Stimulated activated CD4-positive, alpha-beta T cell treated with anti-CD3 and anti-CD28 coated beads, Interleukin-15, amount 100 ng/mL, for 1 hour (primary cell): ENCODE measurements at places on chromosomes 12 and 14.
A peak's percentile ranks its signal among the peaks of the same experiment; 100 is the strongest.

DNA sequence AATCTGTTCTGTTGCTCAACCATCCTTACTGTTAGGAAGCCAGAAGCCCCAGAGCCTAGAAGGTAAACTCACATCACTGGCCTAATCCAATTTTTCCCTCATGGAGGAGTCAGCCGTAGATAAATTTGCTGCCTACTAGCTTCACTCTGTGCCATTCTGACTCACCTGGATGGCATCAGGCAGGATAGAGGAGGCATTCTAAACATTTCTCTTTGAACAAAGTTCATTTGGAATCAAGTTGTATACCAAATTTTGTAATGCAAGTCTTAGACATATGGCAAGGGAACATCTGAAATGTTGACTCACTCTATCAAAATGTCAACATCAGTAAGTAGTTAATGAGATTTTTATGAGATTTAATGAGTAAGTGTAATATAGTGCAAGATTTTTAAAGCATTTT lies 13.6 kb upstream of the TBC1D30 start:
- no peak for DNase-seq

DNA sequence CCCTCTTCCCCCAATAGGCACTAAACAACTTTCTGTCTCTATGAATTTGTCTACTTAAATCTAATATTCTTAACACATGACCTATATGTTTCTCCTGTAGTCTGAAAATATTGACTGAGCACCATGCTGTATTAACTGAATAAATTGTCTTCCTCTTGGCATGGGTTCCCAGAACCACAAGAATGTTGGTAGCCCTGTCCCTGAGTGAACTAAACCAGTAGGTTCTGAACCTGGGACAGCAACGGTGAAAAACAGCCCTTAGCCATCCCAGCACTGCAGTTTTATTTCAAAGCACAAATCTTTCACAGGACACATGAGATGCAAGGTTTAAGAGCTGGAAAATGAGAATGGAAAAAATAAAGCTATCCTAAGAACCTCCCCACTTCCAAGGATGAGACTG lies 20.4 kb upstream of the HSP90B1 start:
- no peak for DNase-seq

- no peak for DNase-seq
Measured at GRCh38 chr12:83172441-83172840, 485.7 kb downstream of the TMTC2 start.

DNA sequence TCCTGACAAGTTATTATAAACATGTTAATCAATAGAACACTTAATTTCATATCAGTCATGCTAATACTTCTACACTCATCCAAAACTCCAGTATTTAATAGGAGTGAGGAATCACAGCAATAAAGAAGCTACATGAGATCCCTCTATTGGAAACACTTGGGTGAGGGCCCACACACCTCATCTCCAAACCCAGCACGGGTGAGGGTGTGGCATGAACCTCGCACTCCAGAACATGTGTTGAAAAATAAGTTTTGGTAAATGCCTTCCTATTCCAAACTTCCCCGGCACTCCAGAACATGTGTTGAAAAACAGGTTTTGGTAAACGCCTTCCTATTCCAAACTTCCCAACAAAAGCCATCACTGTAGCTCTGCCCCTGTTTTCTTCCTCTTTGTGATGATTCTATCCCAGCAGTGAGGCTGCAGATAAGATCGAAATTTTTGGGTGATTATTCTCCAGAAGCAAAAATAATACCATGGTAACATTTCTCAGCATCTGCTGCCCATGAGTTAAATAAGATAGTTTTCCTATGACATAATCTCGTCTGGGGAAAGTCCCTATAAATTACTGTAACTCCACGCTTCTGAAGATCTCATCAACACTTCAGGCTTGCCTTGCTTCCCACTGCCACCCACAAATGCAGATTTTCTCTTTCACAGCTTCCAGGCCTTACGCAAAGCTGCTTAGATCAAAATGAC lies 24.4 kb upstream of the PTPRB start:
- no peak for DNase-seq

DNA sequence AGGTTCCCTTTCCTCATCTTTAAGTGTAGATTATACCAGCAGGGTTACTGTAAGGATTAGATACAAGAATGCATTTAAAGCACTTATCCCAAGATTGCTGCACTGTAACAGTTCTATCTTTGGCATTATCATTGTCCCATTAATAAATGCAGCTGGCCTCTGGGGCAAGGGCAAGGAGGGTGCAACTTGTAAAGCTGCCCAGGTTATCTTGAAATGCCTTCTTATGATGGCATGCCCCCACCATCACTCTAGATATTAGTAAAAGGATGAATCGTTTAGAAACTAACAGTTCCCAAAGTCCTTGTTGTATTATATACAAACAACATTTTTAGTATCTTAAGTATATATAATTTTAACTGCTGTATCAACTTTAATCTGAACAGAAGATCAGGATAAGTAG lies 6.8 kb downstream of the LTA4H start:
- DNase-seq: no peak

- DNase-seq: no peak
Measured at GRCh38 chr12:109759595-109759994, 46.0 kb downstream of the FAM222A start.

- DNase-seq: no peak
Measured at GRCh38 chr12:127509066-127509778, 757.7 kb upstream of the TMEM132C start.

DNA sequence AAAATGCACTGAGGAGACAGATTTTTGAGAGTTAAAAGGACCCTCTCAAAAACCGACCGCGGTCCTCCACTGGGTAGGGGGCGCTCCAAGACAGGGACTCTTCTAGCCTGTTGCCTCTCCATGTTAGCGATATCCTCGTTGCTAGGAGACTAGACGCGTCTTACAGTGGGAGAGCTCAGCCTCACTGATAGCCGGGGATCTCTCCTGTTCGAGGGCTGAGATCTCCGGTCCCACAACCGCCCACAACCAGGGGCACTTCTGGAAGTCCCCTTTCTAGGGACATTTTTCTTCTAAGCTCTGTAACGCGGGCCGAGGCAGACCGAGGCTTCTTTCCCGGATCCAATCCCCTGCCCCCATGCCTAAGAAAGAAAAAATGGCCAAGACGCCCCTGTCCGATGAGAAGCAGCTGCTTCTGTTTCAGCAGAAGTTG lies 21.3 kb downstream of the FKBP11 start:
- DNase-seq: peak; percentile 65

- DNase-seq: no peak
Measured at GRCh38 chr14:101130861-101131260, 227.3 kb upstream of the RTL1 start.

DNA sequence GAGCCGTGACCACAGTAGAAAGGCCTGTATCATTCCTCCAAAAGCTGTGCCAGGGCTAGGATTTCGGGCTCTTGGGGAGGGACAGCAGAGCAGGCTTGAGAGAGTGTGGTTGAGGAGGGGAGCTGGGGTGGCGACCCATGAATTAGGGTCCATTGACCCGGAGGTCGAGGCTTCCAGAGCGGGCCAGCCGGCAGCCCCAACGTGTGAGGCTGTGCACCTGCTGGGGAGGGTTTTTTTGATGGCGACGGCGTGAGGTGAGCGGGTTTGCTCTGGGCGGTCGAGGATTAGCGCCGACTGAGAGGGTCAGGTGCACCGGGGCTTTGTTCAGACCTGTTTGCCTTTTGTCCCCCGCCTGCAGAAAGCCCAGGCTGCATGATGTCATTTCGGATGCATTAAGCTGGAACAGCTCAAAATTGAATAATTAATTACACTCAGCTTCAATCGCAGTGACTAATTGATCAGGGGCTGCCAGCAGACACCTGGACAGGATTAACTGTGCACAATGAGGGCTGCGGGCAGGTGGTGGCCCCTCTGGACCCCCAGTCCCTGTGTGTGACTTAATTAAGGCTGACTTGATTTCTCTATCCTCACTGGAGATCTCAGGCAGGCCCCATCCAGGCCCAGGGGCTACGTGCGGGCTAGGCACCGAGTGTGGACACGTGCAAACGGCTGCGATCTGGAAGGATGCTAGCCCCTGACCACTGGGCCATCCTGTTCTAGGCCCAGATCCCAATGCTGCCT lies 42.1 kb upstream of the MEG3 start:
- DNase-seq: no peak

DNA sequence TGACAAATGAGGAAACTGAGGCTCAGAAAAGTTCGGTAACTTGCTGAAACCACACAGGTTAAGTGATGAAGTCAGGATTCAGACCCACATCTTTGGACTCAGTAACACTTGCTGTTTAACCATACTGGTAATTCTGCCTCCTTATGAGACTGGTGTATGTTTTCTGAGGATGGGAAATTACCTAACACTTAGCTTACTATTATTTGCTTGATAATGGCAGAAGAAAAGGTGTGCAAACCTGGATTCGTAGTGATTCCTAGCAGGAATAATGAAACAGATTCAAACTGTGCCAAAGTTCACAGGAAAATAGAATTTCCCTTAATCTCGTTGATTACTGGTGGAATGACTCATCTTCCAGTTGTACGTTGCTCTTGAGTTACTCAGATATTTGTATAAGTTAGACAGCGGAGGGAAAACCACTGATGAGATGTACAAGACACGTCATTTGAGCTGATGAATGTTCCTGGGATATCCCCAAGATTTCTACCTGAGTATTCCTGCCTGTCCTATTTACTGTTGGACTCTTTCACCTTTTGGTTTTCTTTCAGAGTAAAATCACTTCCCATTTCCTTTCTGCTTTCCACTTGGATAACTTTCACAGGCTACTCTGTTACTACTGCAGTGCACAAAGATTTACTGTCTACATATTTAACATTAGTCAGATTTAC lies 37.5 kb downstream of the PRORP start:
- DNase-seq: no peak

GRCh38 chr14:100610511-100611217 lies 23.4 kb upstream of the BEGAIN start:
- no peak for DNase-seq

DNA sequence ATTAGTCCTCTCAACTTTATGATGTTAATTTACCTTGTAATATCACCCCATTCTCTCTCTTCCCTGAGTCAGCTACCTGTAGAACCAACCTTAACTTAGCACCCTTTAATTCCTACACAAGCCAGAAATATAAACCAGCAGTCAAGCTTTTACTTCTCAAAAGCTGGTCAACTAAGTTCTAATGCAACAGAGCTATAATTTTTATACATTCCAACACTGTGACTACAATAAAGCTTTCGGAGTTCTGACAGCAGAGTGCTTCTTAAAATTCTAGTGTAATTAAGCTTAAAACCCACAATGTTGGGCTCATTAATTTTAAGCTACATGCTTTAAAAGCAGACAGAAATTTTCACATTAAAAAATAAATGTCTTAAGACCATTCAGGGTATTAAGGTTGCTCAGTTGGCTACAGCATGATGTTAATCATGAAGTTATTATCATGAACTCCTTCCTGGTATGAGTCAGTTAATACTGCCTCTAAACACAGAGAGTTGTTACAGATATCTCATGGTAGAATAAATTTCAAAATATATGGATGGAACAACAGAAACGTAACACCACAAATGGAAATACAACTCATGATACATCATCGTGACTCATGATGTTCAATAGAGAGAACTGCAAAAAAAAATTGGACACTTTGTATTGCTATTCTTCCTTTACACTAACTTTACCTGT lies 126.7 kb downstream of the EPS8 start:
- no peak for DNase-seq

DNA sequence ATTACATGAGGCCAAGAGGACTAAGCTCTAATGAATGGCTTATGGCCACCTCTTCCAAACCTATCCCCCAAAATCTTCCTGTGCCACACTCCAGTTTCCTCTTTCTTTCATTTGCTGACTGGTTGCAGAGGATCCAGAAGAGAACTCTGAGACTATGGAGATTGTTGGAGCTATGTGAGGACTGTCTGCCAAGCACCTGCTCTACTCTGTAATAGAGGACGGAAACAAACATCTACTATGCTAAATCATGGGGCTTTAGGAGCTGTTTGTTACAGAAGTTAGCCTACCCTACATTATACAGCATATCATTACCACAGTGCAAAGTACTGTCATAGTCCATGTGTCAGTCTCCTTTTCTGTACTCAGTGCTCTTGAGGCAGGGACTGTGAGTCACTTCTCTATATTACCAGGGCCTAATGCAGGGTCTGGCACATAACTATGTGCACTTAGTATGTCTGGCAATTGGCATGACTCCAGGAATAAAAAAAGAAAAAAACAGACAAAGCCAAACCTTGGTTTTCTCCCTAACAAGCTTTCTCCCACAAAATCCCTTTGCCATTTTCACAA lies 95.1 kb downstream of the RPAP3 start:
- DNase-seq: no peak

DNA sequence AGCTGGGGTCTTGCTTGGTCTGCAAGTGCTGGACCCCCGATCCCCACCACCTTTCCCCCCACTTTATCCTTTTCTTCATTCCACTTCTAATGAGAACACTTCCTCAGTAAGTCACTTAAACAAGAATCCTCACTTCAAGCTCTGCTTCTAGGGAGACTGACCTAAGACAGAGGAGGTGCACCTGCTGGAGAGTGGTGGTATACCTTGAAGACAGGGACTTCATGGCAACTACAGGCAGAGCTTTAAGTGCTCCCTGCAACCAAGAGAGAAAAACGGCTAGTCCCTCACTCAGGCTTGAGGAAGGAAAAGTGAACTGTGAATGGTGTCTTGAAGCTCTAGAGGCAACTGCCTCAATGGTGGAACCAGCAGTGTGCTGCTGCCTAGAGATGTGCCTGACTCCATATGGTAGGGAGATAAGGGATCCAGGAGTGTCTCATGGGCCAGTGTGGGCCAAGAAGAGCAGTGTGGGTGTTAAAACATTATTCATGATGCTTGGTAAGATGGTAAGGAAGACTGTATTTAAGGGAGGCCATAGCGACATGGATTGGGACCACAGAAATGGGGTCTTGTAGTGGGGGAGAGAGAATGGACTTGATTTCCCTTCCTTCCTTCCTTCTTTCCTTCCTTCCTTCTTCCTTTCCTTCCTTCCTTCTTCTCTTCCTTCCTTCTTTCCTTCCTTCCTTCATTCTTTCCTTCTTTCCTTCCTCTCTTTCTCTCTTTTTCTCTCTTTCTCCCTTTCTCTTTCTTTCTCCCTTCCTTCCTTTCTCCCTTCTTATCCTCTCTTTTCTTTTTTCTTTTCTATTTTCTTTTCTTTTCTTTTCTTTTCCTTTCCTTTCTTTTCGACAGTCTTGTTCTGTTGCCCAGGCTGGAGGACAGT lies 96.2 kb upstream of the NAP1L1 start:
- no peak for DNase-seq

DNA sequence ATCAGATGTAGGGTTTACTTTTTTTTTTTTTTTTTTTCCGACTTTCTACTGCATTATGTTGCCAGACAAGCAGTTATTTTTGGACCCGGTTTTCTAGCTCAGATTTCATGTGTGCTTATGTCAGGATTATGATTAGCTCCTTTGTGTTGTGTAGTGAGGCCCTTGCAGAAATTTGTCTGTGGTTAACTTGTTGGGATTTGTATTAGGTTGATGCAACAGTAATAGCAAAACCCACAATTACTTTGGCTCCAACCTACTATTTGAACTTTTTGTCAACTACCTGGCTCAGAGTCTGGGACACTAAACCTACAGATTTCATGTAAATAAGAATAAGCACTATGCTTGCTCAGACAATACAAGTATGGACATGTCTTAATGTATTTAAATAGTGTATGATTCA lies 44.1 kb upstream of the KCNJ8 start:
- no peak for DNase-seq

GRCh38 chr14:23568600-23569331 lies 1.2 kb upstream of the AP1G2 start:
- DNase-seq: no peak
